Umbilical cord (tissue), 2 donors: ENCODE measurements at places on chromosomes 6 and 20. TPM values are rescaled to one million over a fixed set of nuclear protein-coding genes. Genes with fewer than 3 reads are reported as not detected.

GRCh38 chr6:34671367-34671766 is 25.2 kb downstream of the ILRUN start:
- DNase-seq, result peak; percentile 15

DNA sequence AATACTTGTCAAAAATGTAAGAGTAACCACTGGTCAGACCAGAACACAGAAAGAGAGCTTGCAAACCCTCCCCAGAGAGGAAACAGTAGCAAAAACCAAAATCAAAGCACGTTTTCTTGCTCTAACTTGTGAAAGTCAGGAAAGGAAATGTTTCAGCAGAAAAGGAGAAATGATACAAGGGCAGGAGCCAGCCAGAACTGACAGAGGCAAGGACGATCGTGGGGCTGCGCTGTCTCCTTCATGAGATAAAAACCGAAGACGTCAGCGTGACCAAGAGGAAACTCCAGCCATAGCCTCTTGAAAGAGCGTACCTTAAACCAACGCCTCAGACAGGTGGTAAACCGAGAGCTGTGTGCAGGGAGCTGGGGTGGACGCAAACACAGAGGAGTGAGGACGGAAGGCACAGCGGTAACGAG is 27.5 kb downstream of the LAMA5 start:
- no peak for DNase-seq

GRCh38 chr6:143592335-143592734 is 80.8 kb upstream of the FUCA2 start:
- no peak for DNase-seq

- no peak for DNase-seq
Measured at GRCh38 chr20:45343532-45344167, 4.6 kb downstream of the SDC4 start.

DNA sequence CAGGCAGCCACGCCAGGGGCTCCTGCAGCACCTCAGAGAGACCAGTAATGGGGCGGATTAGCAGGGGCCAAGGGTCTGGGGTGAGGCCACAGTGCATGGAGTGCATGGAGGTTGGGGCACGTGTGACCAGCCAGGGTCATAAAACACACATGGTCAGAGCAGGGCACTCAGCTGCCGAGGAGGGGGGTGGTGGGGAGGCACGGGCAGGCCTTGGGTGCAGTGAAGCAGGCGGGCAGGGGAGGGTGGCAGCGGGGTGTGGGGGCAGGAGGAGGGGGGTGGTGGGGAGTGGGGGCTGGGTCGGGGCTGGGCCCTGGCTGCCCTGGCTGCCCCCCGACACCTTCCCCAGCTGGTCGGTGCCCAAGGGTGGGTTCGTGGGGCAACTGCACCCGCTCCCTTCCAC is 23.7 kb upstream of the NTSR1 start:
- no peak for DNase-seq

ELOVL4 gene
- 6.7 TPM for total RNA-seq

AURKA gene
- total RNA-seq, result 12.3 TPM
